ENCODE measurements at places on chromosomes 11 and 22.

DNA sequence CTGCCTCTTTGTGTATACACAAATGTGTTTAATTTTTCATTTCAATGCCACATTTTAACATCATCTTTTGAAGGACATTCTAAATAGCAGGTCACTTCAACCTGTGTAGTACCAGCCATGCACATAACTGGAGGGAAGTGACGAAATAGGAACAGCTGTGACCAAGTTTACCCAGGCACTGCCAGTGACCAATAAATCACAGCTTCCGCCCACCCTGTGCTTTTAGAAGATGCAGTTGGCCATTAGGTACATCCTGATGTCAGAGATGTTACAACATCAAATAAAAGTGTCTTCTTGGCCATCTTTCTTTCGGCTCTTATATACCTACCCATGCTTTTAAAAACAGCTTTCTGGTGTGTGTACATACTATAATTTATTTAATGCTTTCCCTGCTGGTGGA lies 7.8 kb downstream of the LDLRAD3 start:
- DNase-seq: peak; percentile 1

GRCh38 chr11:125139778-125140177 lies 24.8 kb upstream of the PKNOX2 start:
- no peak for DNase-seq

- no peak for DNase-seq
These were observed 119.1 kb upstream of the NCAM1 start for GRCh38 chr11:112842151-112842550.

DNA sequence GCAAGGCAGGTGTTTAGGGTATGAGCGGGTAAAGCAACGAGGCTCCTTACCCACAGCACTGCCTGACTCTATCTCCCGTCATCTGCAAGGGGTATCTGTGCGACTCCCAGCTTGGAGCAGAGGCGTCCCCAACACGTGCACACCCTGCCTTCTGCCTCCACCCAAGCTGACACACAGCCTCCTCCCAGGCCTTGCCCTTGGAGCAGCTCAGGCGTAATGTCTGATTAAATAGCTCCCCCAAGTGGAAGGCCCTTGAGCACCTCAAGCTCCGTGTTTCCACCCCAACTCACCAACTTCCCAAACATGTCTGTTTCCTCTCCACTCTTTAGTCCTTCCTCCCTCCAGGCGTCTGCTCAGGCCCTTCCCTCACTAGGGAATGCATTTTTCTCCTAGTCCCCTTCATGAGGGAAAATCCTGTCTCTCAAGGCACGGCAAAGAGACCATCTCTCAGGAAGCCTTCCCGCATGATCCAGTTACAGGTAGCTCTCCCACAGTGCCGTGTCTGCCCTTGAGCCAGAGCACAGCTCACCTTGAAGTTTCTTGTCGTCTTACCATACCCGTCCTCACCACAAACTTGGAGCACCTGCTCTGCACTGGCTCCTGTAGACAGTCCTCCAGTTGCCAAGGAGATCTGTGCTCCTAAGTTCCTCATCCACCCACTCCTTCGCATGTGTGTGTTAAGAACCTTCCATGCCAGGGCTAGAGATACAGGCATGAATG lies 15.8 kb downstream of the CYB5R2 start:
- DNase-seq: no peak

DNA sequence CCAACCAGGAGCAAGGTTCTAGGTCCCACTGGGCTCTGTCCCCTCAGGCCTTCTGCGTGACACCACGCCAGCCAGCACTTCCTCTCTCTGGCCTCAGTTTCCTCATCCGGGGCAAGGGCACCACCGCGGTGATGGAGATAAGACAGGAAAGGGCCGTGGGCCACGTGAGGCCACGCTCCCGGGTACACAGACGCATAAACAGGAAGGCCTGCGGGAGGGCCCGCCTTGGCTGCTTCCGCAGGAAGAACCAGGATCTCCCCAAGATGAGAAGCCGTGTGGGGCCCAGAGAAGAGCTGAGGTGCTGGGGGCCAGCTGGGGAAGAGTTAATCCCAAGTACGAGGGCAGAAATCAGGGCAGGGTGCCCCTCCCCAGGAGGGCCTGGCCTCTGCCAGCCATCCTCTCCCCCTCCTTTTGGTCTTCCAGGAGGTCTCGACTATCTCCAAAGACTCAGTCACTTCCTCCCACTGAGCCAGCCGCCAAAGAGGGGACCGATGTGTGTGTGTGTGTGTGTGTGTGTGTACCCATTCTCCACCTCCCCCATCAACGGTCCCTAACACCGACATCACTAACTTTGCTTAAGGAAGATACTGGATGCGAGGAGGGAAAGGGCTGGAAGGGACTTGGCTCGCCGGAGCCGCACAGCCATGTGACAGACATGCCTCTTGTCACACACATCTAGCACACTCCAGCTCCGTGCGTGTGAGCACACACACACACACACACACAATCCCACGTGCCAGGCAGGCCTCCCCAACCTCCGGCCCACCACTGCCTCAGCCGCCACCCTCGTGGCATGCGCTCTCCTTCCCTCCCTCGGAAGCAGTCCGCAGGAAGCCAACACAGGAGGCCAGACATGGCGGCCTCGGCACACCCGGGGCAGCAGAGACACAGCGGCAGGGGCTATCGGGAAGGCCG lies 1.4 kb downstream of the MFNG start:
- DNase-seq: peak; percentile 93

DNA sequence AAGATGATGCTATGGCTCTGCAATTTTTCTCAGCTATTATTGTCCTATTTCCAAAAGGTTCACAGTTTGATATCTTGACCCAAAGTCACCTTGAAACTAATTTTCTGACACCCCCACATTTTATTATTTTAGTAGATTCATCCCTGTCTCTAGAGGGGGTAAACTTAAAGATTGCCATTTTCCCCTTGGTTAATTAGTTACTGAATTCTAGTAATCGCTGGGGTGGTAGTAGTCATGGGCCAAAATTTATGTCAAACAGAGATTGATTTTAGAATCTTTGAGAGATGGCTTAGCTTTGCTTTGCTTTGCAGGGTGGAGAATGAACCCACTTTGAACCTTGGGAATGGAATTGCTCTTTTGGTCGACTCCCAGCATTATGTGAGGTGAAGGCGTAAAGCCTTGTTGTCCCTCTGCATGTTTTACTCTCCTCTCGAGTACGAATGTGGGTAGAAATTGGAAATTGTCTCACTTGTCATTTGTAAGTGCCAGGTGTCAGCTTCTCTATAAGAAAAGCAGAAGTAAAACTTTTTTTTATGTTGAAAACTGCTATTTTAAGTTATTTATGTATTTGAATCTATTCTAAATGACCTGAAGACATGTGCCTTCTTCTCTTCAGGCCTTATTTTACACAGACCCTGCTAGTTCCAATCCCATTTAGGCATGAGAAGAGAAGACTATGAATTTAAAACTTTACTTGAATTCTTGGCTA lies 42.4 kb upstream of the RCE1 start:
- DNase-seq: peak; percentile 94

Data from OCI-LY7 (cell line).